ENCODE measurements at places on chromosomes 1 and 21.

GRCh38 chr1:30768830-30769718 is 11.5 kb upstream of the LAPTM5 start:
- no peak for DNase-seq

DNA sequence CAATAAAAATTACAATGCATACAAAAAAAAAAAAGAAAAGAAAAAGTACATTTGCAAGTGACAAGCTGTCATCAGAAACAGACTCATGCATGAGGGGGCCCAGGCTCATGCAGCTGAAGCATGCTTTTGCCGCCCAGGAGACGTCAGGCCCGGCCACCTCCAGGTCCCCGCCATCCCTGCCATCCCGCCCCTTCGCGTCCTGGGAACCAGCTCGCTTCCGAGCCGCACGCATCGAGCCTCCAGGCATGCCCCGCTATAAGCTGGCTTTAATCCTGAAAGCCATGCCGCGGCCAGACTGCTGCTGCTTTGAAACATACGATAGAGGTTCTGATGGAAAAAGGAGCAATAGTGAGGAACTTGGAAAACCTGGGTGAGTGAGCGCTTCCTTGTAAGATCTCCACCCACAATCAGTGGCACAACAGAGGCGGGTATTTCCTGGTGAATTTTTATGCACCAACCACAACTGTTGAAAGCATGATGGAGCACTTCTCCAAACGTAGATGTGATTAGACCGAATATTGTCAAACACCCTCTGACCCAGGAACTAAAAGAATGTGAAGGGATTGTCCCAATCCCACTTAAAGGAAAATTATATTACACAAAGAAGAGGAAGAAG is 113.7 kb downstream of the FAF1 start:
- DNase-seq = no peak

DNA sequence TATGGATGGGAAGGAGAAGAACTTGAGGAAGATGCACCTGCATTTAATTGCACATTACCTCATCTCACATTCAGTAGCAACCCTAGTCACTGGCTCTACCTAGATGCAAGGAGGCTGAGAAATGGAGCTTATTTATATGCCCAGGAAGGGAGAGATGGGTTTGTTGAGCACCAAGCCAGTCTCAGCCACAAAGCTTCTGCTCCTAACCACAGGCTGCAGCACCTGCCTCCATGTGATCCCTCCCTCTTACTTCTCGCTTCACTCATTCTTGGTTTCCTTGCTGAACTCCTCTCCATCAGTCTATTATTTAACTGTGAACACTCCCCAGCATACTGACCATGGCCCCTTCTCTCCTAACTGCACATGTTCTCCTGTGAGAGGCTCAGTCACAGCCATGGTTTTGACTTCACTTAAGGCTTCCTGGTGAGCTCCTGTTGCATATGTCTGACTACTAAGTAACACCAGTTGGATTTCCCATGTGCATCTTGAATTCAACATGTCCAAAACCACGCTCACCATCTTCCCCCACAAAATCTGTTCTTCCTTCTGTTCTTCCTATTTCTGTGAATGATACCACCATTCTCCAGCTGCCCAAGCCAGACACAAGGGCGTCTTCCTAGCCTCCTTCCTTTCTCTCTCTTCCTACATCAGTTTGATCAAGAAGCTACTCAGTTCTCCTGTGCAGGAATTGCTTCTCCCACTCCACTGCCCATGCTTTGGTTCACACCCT is 139.8 kb downstream of the AK5 start:
- DNase-seq = no peak

DNA sequence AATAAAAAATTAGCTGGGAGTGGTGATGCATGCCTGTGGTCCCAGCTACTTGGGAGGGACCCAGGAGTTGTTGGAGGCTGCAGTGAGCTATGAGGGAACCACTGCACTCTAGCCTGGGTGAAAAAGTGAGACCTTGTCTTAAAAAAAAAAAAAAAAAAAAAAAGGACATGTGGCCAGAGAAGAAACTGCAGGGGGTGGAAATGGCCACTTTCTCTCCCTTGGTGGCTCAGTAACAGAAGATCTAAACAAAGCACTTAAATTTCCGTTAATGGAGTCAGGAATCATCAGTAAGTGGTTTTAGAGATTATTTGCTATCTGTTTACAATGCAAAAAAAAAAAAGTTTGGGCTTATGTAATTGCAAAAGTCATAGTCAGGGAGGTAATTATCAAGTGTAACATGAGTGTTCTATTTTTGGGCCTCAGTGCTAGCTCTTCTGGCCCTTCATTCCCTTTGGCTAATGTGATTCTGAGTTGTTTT is 19.3 kb upstream of the OPRD1 start:
- no peak for DNase-seq

GRCh38 chr1:65719391-65719790 is 73.3 kb upstream of the PDE4B start:
- DNase-seq = no peak

GRCh38 chr1:201488830-201489589 is 17.9 kb downstream of the CSRP1 start:
- no peak for DNase-seq

GRCh38 chr21:38286739-38287471 is 30.1 kb downstream of the KCNJ15 start:
- no peak for DNase-seq

GRCh38 chr21:40517646-40518045 is 329.3 kb downstream of the DSCAM start:
- DNase-seq = no peak

- DNase-seq = peak; percentile 26
Measured at GRCh38 chr1:2921970-2922686, 99.1 kb upstream of the ACTRT2 start.

- no peak for DNase-seq
Measured at GRCh38 chr1:220888417-220888986, 9.3 kb downstream of the HLX start.

DNA sequence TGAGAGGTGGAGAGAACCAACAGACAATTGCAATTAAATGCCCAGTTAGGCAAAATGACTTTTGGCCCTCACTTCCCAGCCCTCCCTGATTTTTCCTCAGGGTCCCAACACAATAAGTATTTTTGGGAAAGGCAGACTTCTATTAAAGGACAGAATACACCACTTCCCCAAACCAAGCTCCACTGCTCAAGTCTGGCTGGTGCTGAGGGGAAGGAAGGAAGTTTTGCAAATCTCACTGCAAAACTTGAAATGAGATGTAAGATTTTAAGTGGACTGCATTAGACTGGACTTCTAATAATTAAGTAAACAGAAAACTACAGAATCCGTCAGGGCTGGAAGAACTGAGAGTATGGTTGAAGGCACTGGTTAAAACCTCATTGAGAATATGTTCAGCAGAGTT is 32.2 kb upstream of the CD1D start:
- DNase-seq = no peak

- no peak for DNase-seq
Measured at GRCh38 chr1:91161166-91161565, 139.3 kb upstream of the ZNF644 start.

DNA sequence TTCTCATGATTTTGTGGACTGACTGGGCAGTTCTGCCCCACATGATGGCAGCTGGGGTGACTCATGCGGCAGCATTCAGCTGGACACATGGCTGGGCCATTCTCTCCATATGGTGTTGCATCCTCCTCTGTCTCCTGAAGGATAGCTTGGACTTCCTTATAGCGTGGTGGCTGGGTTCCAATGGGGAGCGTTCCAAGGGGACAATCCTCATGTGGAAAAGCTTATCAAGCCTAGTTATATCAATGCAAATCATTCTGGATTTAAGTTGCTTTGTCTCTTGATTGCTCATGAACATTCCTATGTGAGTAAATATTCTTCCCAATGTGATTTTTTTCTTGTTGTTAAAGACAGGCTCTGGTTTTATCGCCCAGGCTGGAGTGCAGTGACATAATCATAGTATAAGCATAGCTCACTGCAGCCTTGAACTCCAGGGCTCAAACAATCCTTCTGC is 13.2 kb upstream of the SLC2A1 start:
- no peak for DNase-seq
